CD4-positive, alpha-beta T cell treated with Interleukin-6 at 100 ng/mL for 8 hours (primary cell): ENCODE measurements at places on chromosomes 1 and 21.

DNA sequence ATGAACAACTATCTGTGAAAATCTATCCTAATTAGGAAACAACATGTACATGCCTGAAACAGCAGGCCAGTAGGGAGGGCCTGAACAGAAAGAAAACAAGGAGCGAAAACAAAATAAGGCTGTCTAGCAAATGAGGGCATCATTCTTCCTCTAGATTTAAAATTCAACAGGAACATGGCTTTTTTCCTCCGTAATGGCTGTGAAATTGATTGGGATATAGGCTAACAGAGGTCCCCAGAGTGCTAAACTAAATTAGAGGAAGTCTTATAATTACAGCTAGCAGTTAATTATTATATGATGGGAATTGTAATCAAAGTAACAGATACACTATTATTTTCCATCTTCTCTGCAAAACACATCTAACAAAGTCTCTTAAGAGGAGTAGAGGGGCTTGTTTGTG, 51.7 kb upstream of the TIAM1 start:
- no peak for DNase-seq

DNA sequence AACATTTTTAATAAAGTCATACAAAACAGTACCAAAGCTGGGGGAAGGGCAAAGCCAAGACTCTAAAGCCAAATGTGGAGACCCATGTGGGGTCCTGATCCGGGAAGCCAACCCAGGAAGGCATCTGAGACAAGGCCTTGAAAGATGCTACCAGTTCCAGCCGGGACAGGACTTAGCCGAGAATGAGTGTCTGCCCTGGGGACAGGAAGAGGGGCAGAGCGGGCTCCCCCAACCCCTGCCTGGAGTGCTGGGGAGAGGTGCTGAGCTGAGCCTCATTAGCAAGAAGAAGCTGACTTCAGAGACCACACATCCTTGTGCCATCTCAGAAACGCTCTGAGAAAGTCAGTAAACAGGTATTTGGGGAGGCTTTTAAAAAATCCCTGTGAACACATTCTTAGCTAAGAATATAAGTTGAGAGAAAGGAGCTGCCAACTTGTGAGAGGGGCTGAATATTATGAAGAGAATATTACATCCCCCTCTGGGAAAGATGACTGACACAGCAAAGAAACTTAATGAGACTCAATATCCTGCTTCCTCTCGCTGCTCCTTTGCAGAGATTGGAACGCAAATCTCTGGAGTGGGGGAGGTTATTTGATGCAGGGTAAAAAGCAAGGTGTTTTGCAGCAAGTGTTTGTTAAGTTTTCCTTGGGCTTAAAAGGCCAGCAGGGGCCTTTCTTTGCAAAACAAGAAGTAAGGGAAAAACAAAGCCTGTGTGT, 103.3 kb upstream of the KCND3 start:
- no peak for DNase-seq

- DNase-seq = no peak
Measured at GRCh38 chr1:151384584-151384983, 12.1 kb upstream of the SELENBP1 start.

GRCh38 chr1:214389734-214390133, 108.8 kb downstream of the SMYD2 start:
- no peak for DNase-seq

- DNase-seq = no peak
Measured at GRCh38 chr1:178973652-178974101, 52.0 kb upstream of the FAM20B start.

DNA sequence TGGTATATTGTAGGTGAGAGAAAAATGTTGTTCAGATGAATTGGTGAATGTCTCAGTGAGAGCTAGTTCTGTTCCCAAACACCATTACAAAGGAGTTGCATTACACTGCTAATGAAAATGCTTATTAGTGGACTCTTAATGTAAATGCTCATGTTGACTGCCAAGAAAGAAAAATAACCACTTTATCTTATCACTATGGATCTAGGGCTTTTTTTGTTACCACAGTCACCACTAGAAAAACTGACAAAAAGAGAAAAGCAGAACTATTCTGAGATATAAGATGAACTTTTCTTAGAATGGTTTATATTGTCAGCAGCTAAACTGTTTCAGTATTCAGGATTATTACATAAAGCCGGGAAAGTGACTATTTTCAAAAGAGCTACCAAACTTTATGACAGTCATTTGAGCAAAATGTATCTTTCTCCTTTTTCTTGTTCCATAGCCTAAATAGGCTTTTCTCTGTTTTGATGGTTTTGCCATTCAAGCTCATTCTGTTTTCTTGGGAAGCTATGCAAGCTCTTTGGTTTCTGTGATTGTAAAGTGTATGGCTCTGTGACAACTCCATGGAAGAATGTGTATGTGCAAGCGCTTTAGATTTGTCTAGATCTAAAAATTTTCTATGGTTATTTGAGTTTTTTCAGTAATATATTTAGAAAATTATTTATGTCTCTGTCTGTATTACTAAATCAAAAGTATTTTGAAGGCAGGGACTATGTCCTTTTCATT, 64.2 kb upstream of the DPH5 start:
- no peak for DNase-seq

DNA sequence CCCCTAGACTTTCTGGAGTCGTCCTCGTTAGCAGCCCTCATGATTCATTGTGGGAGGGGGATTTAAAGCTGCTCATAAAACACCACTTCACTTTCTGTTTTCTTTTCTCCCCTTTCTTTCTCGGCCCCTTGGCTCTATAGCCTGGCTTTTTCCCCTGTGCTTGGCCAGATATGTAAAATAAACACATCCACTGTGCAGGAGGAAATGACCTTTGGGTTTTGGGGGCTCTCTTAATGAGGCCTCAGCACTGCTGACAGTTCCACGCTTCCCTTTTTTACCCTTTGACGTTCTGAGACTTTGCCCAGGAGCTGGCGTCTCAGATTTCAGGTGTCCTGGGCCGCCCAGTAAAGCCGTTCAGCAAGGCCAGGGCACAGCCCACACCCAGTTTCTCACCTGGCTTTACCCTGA, 65.7 kb downstream of the RUNX3 start:
- DNase-seq = no peak

DNA sequence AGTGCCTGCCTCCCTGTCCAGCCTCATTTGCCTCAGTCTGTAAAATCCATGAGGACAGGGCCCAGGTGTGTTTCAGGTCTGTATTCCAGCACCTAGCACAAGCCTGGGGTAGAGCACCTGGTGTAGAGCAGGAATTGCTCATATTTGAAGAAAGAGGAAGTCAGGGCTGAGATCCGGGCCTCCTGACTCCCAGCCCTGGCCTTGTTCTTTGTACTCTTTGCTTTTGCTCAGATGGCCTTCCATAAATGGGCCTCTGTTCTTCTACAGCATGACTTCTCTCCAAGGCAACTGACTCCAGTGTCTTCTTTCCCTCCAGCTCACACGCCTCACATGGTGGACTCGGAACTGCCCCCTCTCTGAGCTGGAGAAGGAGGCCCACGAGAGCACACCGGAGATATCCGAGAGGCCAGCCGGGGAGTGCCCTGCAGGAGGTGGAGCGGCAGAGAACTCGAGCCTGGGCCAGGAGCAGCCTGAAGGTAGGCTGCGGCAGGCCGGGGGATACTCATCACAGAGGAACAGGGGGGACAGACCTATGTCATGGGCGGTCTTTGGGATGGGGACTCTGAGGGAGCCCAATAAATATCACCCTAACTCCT, 19.7 kb downstream of the SLC5A9 start:
- no peak for DNase-seq

GRCh38 chr1:201230676-201231075, 40.1 kb downstream of the IGFN1 start:
- no peak for DNase-seq

GRCh38 chr1:235640580-235640979, 9.0 kb downstream of the GNG4 start:
- DNase-seq = no peak

DNA sequence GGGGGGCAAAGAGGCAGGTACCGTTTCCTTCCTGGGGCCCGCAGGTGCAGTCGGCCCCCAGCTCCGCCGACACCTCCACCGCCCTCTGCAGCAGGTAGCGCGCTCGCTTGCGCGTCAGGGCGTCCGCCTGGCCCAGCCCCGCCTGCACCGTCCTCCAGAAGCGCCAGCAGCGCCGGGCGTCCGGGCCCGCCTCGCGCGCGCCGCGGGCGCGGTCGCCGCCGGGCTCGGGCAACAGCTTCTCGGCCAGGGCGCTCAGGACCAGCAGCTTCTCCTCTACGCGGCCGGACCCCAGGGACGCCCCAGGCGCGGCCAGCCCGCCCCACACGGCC, 863 bp downstream of the TARBP1 start:
- DNase-seq = peak; percentile 80

DNA sequence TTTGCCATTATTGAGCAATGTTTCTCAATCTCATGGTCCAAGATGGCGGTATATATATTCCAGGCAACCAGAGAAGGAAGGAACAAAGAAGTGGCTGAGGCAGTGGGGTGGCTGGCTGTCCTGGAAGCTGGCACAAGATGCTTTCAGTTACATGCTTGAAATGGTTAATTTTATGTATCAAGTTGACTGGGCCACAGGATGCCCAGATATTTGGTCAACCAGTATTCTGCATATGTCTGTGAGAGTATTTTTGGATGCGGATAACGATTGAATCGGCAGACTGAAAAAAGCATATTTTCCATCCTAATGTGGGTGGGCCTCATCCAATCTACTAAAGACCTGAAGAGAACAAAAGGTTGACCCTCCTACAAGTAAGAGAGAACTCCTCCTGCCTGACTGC, 55.2 kb downstream of the MAP3K7CL start:
- no peak for DNase-seq

GRCh38 chr21:38957575-38958322, 152.0 kb downstream of the ETS2 start:
- DNase-seq = no peak

GRCh38 chr1:158037866-158038359, 44.5 kb downstream of the KIRREL1 start:
- DNase-seq = no peak

DNA sequence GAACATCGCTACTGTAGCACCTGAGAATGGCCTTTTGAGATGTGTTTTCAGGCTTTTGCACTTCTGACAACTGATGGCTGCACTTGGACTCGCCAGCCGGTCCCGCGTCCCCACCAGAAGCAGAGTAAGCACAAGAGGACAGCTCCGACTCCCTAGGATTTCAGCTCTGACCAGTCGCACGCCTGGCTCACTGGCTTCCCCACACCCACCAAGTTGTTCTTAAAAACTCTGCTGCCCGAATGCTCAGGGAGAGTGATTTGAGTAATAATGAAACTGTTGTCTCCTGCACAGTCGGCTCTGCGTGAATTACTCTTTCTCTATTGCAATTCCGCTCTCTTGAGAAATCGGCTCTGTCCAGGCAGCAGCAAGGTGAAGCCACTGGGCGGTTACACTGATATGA, 40.2 kb upstream of the NLRP3 start:
- DNase-seq = no peak

- DNase-seq = no peak
Measured at GRCh38 chr1:159748370-159748769, 32.4 kb upstream of the DUSP23 start.

- no peak for DNase-seq
Measured at GRCh38 chr1:15948091-15948591, 27.8 kb downstream of the ZBTB17 start.

DNA sequence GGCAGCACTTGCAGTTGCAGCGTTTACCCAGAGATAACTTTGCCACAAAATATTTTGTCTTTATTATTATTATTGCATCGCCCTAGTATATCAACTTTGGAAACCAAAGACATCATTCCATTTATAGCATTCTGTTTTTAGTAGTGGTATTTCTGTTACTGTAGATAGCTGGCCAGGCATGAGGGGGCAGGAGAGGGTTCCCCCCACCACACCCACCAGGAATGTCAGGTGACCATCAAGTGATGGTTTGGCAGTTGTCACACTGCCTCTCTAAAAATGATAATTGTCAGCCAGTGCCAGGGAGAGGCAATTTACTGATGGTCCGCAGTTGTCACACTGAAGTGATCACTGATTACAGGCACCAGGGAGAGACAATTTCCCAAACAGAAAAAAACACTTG, 135.6 kb downstream of the TSEN15 start:
- no peak for DNase-seq

GRCh38 chr21:16137106-16137505, 407.3 kb downstream of the USP25 start:
- no peak for DNase-seq

- DNase-seq = no peak
Measured at GRCh38 chr1:156657741-156658319, 15.9 kb downstream of the BCAN start.

DNA sequence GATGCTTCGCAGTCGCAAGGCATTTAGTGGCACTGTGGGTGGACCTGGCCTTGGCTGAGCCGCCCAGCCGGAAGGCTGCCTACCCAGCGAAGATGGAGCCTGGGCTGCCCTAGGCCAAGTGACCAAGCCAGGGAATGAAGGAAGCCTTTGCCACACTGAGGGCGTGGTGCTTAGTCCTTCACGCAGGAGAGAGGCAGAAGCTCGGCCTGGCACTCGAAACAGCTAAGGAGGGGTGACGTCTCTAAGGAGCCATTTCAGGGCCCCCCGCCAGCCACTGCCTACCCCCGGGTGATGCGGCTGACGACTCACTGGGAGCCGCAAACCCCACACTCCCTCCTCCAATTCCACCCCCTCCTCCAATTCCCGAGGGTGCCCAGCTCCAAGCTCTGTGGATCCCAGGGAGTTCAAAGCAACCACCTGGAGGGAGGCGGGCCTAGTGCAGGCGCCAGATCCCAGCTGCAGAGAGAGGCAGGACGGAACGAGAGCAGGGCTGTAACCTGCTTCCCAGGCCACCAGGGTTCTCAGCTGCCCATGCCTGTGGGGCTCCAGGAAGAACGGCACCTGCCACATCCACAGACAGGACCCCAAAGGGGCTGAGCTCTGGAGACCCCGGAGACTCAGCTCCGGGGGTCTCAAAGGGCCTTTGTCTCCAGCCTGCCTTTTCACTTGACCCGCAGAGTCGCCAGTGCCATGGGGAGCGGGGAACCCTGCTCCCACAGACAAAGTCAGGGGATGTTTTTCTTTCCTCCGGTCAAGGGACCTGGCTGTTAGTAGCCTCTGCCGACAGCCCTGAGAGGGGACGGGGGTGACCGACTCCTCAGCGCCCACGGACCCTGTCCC, 75.8 kb downstream of the ARHGEF16 start:
- DNase-seq = no peak

GRCh38 chr1:101465941-101466340, 229.1 kb downstream of the S1PR1 start:
- DNase-seq = no peak

DNA sequence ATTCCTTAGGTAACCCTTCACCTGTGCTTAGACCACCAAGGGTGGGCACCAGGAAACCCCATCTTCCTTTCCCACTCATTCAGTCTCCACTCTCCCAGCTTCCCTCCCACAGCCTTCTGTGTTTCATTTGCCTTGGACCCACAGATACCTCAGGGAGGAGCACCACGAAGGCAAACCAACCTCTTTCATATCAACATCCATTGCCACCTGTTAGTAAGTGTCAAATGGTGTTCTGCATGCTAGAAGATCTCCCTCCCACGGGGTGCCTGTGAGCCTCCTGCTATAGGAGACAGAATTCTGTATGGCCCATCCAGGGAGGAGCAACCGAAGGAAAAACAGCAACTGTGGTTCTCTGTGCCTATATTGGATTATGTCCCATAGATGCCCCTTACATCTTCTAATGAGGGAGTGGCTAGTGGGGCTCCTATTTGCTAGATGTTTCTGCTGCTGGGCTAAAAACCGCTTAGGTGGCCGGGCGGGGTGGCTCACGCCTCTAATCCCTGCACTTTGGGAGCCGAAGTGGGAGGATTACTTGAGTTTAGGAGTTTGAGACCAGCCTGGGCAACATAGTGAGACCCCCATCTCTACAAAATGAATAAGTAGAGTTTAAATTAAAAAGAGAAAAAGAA, 25.6 kb upstream of the SCCPDH start:
- DNase-seq = no peak
